ENCODE measurements at places on chromosomes 2 and 18.

- no peak for DNase-seq
These were observed 123.5 kb upstream of the ZSWIM2 start for GRCh38 chr2:186972281-186972970.

DNA sequence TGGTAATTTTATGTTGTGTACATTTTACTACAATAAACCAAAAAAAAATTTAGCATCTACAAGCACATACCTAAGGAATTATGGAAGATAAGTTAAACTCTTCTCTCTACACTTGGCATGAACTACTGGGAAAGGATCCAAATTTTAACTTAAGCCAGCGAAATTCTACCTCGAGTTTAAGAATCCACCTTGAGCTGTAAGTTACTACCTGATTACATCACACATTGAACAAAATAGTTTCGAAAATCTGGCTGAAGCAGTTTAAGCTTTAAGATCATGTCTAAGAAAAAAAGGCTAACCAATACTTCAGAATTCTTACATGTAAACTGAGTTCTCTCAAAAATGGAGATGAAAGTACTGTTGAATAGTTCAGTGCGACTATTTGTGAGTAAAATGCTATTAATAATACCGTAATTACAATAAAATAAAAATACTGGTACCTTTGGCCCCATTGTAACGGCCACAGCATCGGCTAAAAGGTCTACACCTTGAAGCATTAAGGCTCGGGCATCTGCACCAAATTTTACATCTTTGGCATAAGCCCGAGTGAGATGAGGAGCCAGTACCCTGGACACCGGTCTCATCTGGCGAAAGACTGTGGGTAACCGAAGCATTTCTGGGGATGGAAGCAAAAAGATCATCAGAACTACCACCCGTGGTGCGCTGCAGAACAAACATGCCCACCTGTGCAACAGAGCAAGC is 1.3 kb downstream of the HSPD1 start:
- no peak for DNase-seq

- no peak for DNase-seq
These were observed 98.5 kb downstream of the ATP9B start for GRCh38 chr18:79167526-79168190.

DNA sequence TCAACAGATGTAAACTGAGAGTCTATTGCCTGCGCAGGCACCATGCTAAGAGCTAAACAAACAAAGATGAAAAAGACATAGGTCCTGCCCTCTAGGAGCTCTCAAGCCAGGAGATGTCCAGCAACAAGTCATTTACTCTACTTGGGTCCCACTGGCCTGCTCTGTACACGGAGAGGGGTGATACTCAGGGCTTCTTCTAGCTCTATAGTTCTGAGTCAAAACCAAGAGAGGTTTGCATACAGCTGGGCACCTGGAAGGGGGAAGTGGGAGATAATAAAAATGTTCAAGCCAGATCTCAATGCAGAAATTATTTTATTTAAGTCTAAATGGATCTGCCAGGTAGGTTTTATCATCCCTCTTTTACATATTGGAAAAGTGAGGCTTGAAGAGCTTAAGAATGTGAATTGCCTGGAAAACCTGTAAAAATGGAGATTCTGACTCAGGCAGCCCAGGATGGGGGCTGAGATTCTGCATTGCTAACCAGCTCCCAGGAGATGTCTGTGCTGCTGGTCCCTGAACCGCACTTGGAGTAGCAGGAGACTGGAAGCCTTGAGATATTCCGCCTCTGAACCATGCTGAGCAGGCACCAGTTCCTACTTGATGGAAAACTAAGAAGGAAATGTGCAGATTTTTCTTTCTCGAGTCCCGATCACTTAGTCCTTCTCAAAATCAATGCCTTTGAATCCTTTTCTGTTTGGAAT is 201.1 kb downstream of the PRKCE start:
- DNase-seq, result no peak

DNA sequence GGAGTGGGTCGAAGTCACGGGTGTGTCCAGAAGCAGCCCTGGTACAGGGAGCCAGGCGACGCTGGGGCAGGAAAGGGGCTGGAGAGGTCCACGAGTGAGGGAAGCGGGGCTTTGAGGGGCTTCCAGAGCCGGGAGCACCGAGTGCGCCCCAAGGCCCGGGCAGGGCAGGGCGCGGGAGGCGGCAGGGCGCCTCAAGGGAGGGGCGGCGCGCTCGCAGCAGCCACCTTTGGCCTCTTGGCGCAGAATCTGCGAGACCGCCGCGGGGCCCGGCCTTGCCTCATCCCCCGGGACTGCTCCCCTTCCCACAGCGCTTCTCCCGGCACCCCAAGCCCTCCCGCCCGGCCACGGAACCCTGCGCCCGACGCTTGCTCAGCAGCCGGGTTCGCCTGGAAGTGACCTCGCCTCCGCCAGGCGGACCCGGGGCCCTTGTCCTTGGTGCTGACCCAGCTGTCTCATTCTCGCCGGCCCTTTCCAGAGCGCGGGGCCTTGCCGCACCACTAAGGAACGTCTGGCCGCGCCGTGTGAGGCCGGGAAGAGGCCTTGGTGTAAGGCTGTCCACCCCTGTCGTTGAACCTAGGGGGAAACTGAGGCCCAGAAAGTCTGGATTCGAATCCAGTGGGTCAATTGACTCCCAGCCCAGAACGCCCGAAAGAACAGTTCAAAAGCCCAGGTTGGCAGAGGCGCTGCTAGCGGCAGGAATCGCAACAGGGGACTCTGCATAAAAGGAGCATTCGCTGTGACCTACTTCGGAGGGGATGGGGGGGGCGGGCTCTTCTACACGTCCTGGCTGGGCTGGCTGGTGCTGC is 584 bp upstream of the DNER start:
- no peak for DNase-seq

DNA sequence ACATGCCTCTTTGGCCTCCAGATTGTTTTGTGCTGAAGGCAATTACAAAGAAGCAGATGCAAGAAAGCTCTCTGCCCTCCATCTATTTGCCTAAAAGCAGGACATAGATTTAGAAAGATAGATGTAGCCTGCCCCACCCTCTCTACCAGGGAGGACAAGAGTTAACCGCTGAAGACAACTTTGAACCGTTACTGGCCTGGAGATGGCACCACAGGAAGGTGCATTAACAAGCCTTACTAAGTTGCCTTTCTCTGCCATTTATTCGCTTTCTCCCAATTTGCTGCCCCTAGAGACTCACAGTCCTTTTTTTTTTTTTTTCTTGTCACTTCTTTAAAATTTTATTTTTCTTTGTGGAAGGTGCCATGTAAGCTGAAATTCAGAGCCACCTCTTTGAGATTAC is 28.8 kb upstream of the RMDN2 start:
- DNase-seq, result no peak

GRCh38 chr18:60249388-60249787 is 123.2 kb downstream of the MC4R start:
- DNase-seq, result no peak

- DNase-seq, result peak; percentile 39
These were observed 785.8 kb downstream of the RNF144A start for GRCh38 chr2:7703048-7703447.

DNA sequence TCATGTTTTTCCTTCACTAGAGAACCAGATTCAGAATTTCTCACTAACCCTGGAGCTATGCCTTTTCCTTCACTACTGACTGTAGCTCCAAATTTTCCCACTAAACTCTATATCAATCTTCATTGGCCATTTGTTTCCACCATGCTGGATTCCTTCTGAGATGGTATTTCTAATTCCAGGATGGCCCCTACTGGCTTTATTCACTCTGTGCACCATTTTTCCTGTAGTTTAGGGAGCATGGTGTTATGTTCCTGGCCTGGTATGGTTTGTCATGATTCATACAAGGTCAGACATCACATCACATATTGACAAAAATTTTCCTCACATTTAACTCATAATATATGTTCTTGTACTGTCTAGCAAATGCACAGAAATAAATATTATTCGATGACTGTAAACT is 229.2 kb upstream of the TFPI start:
- no peak for DNase-seq

- DNase-seq, result no peak
These were observed 65.7 kb upstream of the DAPL1 start for GRCh38 chr2:158729451-158729850.

DNA sequence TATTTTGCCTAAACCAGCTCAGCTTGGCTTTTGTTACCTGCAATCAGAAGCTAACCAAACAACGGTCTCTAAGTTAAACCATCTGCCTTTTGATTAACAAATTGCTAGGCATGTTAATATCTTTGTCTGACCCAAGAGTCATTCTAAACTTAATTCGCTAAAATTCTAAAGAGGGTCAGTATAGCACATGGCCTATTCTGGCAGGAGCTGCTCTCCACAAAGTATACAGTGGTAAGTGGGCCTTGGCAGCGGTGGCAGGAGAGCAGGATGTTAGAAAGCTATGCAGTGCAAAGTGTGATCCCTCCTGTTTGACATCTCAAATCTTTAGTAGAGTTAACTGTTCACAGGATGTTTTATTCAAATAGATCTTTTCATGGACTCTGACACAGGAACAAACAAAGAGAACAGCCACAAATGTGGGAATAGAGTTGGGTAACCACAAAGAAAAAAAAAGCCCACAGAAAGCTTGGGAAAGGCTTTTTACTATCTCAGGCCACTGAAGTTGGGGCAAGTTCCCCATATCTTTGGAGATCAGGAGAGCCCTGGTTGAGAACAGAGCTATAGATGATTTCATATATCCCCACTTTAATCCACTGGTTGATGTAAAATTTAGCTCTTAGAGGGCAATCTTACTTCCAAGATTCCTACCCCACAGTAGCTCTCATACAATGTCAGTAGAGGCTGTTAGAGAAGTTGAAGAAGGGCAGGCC is 10.6 kb downstream of the CFAP210 start:
- no peak for DNase-seq

GRCh38 chr2:152434395-152435182 is 99.6 kb downstream of the FMNL2 start:
- no peak for DNase-seq

DNA sequence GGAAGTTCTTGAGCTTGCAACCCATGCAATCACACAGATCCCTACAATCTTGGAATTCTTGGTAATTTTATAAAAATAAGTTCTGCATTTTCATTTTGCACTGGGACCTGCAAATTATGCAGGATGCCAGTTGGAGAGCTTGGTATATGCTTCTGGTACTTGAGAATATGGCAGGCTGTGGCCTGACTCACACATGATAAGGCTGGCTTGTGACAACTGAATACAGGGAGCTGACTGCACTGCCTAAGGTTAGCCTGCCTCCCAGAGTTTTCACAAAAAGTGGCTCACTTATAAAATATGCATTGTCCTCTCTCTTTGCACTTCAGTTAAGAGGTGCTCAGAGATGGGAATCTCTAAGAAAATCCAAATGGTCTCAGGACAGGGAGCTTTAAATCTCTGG is 265.5 kb upstream of the KCNJ3 start:
- no peak for DNase-seq

GRCh38 chr18:46565256-46565655 is 91.8 kb downstream of the LOXHD1 start:
- no peak for DNase-seq

DNA sequence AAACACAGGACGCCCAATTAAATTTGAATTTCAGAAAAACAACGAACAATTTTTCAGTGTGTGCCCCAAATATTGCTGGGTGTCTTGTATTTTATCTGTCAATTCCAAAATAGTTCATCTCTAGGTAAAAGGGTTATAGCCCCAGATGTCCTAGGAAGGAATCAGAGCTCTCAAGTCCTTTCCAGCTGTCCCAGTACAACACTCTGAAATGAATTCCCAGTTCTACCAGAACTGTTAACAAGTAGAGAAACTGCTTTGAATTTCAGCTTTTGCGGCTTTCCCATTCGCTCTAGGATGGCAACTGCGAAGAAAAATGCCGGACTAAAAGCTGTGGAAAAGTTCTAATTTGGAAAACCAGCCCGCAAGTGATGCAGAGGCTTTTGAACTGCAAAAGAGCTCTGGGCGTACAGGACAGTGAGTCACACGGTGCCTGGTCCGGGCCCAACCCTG is 497 bp upstream of the GIGYF2 start:
- DNase-seq, result no peak

- peak; percentile 4 for DNase-seq
These were observed 155.8 kb downstream of the COL6A3 start for GRCh38 chr2:237258116-237258515.

GRCh38 chr2:2086914-2087313 is 244.2 kb downstream of the MYT1L start:
- no peak for DNase-seq

DNA sequence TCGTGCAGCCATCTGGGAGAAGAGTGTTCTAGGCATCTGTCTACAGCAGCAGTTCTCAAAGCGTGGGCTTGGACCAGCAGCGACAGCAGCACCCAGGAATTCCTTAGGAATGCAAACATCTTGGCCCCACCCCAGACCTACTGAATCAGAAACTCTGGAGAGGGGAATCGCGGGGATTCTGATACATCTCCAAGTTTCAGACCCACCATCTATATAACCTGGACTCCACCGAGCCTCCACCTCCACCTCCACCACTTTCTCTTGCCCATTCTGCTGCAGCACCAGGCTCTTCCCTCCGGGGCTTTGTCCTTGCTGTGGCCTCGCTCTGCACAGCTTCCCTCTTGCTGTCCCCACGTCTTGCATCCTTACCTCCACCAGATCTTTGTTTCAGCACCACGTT is 256.4 kb downstream of the BCL2 start:
- DNase-seq, result no peak

GRCh38 chr2:217075268-217076057 is 215.6 kb upstream of the TNP1 start:
- no peak for DNase-seq

GRCh38 chr2:157789933-157790511 is 86.1 kb downstream of the ACVR1 start:
- no peak for DNase-seq

DNA sequence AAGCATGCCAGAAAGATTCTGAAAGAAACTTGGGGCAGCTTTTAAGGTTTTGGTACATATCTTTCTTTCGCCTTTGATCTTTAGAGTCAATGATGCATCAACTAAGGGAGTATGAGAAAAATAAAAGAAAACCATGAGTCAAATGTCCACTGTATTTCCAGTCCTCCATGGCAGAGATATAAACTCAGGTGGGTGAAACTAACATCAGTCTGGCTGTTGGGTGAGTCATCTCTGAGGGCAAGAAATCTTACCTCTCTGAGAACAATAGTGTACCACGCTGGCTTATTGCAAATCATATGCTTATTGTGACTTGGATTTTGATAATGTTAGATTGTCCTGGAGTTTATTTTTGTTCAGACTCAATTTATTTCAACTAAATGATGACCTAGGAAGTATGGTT is 521.0 kb downstream of the PLCL1 start:
- no peak for DNase-seq

- no peak for DNase-seq
These were observed 21.0 kb downstream of the APOB start for GRCh38 chr2:21022792-21023367.

- no peak for DNase-seq
These were observed 1.4 kb downstream of the C2orf81 start for GRCh38 chr2:74420006-74420405.

All from iPS DF 6.9 (cell line).